ENCODE measurements at places on chromosomes 5 and 9.
A peak's percentile ranks its signal among the peaks of the same experiment; 100 is the strongest.

DNA sequence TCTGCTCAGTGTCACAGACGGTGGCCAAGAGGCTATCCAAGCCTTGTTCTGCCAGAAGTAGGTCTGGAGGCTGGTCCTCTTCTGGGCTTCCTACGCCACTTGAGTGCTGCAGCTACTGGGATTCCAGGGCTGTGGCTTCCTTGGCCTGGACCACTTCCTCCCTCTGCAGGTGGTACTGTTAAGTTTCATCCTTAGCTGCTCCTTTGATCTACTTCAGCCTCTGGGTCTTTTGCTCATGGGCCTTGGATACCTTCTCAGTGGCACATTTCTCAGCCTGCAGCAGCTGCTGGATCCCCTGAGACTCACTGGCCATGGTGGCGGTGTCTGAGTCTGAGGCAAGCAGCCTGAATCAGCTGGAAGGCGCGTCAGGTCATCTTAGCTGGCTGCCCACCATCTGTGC is 10.3 kb downstream of the CNOT8 start:
- DNase-seq = no peak

DNA sequence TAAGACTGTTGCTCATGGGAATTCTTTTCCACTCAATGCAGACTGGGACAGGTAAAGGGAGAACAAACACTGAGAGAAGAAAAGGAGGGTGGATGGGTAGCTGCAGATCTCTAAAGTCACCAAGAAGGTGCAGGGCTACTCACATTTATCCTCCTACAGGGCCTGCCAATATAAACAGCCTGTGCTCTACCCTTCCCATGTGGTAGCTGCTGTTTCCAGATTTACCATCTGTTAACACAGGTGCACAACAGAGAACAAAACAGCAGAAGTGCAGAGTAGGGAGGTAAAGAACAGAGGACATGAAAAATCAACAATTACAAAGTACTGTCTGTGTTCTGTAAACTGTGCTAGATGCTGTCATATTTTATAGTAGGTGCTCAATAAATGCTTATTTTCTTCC is 26.0 kb downstream of the JAKMIP2 start:
- no peak for DNase-seq

DNA sequence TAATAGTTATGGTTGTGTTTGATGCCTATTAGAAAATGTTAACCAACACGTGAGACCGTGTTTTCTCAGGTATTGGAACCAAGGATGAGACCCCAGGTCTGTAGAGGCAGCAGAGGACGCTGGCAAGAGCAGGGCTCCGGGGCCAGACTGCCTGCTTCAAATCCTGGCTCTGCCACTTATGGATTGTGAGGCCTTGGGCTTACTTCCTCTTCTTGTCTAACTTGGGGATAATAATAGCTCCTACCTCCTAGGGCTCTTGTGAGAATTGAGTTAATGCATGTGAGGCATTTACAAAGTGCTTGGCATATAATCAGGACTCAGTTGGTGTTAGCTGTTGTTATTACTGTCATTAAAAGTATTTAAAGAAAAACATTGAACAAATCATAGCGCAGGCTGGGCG is 85.5 kb upstream of the PITX1 start:
- no peak for DNase-seq

- no peak for DNase-seq
Measured at GRCh38 chr9:78826527-78826926, 529.6 kb downstream of the PSAT1 start.

DNA sequence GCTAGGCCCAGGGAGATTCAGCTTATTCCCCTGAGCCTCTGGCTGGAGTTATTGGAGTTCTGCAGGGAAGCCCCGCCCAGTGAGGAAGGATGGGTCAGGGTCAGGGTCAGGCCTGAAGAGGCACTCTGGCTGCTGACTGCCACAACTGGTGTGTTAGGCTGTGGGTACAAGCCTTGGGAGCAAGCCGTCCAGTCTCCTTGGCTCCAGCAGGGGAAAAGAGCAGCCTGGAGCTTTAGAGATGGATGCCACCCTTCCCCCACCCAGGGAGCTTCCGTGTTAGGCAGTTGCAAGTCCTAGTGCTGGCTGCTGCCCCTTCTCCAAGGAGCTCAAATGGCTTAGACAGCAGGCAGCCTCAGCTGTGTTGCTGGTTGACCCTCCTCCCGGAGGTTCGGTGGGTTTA is 34.4 kb upstream of the TAF11L2 start:
- no peak for DNase-seq

GRCh38 chr9:2337131-2337530 is 284.5 kb upstream of the VLDLR start:
- DNase-seq = no peak

DNA sequence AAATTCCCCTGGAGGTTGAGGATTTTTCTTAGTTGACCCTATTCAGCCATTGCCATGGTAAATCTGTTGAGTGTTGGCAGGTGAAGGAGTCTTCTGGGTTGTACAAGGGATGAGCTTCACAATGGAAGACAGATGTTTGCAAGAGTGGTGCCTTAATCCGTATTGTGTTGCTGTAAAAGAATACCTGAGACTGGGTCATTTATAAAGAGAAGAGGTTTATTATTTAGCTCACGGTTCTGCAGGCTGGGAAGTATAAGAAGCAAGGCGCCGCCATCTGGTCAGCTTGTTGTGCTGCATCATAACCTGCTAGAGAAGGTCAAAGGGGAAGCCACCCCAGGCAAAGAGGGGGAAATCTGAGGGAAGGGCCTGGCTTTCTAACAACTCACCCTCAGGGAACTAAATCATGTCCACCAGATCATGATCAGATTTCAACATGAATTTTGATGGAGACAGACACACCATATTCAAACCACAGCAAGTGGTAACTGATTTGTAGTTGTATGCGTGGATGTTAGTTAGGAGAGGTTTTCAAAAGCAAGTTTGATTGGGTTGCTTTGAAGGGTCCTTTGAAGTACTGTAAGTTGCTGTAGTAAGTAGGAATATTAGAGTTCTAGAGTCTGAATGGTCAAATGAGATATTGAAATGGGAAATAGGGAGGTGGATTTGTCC is 2.5 kb downstream of the TNPO1 start:
- DNase-seq = peak; percentile 70

DNA sequence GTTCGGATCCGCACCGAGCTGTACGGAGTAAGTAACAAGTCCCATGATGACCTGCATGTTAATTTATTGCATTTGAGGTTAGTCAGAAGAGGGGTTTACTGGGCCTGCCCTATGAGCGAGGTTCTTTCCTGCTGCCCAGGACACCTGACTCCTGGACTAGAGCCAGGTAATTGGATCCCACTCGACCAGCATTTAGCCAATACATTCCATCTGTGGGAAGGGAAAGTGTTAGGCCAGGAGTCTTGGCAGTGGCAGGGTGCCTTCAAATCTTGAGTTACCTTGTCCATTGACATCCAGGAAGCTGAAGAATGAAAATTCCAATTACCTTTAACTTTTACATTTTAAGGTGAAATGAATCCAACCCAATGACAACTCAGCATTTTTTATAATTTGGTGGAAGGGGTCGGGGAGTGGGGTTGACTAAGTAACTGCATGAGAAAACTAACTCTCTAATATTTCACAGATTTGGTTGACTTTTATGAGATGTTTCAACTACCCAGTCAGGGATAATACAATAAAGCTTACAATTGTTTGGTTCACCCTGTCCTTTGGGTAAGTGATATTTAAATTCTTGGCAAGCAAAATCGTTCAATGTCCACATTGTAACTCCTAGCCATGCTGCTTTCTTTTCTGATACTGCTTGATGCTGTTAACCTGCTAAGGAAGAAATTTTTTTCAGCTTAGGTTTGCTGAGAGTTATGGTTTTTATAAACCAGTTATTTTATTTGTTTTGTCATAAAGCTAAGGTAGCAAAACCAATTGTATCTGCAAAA is 111.6 kb upstream of the IQGAP2 start:
- no peak for DNase-seq

- peak; percentile 81 for DNase-seq
Measured at GRCh38 chr5:39217365-39218281, 1.7 kb downstream of the FYB1 start.

GRCh38 chr5:167905919-167906853 is 385.3 kb upstream of the WWC1 start:
- DNase-seq = no peak

DNA sequence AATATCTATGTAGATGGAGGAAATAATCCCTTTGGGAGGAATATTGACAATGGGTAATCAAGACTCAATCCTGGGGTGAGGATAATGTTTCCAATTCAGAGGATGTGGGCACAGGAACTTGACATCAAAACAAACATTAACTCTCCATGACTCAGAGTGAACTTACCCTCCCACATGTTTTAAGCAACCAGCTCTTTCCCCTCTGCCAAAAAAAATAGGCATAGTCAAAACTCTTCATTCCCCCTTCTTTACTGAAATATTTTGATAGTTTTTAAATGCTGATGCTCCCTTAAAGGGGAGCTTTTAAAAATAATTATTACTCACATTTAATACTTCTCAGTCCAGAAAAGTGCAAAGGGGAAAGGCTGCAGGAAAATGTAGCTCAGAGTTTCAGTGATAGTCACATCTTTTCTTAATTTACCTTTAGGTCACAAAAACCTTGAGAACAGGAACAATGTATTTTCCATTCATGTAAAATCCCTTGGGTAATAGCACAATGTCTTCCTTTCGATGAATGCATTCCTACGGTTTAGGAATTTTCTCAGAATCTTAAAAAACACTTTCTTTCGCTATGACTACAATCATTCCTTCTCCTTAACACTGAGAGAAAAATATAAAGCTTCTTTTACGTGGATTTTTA is 298.4 kb upstream of the GRAMD2B start:
- no peak for DNase-seq

DNA sequence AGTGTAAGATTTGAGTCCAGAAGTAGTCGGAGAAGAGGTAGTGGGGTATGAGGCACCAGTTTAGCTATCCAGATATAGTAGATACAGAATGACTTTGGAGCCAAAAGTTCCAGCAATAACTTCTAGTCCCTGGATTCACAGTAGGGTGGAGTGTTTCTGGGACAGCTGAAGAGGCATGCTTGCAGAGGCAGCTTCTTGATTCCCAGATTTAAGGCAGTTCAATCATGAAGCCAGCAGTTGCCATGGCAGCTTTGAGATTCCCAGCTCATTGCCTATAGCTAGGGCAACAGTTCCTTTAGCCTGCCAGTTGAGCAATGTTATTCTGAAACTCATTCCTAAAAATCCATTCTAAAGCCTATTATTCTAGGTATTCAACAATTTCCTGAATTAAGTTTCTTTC is 79.2 kb downstream of the LIX1 start:
- DNase-seq = no peak

- DNase-seq = no peak
Measured at GRCh38 chr5:154318691-154319090, 127.1 kb upstream of the SAP30L start.

GRCh38 chr9:124450241-124450924 is at the start of gene ADGRD2:
TSS of gene ADGRD2 (plus strand) at chr9:124450451. CDS start at chr9:124451667, 1,216 bp downstream.
- DNase-seq = no peak

- peak; percentile 8 for DNase-seq
Measured at GRCh38 chr9:135884328-135885035, 22.9 kb downstream of the CAMSAP1 start.

- no peak for DNase-seq
Measured at GRCh38 chr9:2576631-2577030, 45.0 kb upstream of the VLDLR start.

GRCh38 chr5:10904862-10905432 is 143.9 kb upstream of the DAP start:
- DNase-seq = no peak

Measured in sciatic nerve (tissue), 2 donors.